Activated CD8-positive, alpha-beta T cell treated with anti-CD3 and anti-CD28 coated beads, Interleukin-2, amount 10 ng/mL, durations not matched to agents 7 days and 5 days (primary cell): ENCODE measurements at places on chromosomes 4 and X.
A peak's percentile ranks its signal among the peaks of the same experiment; 100 is the strongest.

- H3K4me1 ChIP-seq, result peaks cover 2% of the 10 kb centered on the region
- no peak overlapping the region for H3K4me3 ChIP-seq
- DNase-seq, result no peak
- no peaks in the 10 kb centered on the region for H3K36me3 ChIP-seq
- no peaks in the 10 kb centered on the region for H3K27me3 ChIP-seq
- no peak overlapping the region for H3K27ac ChIP-seq
Measured at GRCh38 chrX:18542905-18543304, 117.5 kb downstream of the CDKL5 start.

DNA sequence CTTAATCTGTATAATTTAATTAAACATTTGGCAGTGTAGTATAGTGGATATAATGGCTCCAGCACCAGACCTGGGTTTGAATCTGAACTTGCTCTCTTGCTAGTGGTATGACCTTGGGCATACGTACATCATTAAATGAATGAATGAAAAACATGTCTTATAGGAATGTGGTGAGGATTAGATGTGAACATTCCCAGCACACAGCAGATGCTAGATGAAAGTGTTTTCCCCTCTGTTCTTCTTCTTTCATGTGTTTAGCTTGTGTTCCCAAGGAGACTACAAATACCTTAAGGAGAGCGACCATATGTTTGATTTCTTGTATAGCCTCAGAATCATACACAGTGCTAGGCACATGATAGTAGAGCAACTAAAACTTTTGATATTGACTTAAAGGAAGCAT lies 56.5 kb downstream of the CT47B1 start:
- H3K4me3 ChIP-seq, result no peak overlapping the region
- peaks cover 2% of the 10 kb centered on the region for H3K27me3 ChIP-seq
- no peak overlapping the region for H3K27ac ChIP-seq
- H3K36me3 ChIP-seq, result no peaks in the 10 kb centered on the region

- no peak overlapping the region for H3K4me3 ChIP-seq
- H3K36me3 ChIP-seq, result no peaks in the 10 kb centered on the region
- H3K4me1 ChIP-seq, result no peaks in the 10 kb centered on the region
- DNase-seq, result no peak
Measured at GRCh38 chrX:36577006-36577405, 431.2 kb upstream of the FAM47C start.

GRCh38 chrX:10615931-10616774 lies 4.2 kb downstream of the MID1 start:
- H3K4me1 ChIP-seq, result peaks cover 3% of the 10 kb centered on the region
- peak; percentile 21 for DNase-seq
- H3K36me3 ChIP-seq, result no peaks in the 10 kb centered on the region
- H3K27ac ChIP-seq, result no peak overlapping the region

DNA sequence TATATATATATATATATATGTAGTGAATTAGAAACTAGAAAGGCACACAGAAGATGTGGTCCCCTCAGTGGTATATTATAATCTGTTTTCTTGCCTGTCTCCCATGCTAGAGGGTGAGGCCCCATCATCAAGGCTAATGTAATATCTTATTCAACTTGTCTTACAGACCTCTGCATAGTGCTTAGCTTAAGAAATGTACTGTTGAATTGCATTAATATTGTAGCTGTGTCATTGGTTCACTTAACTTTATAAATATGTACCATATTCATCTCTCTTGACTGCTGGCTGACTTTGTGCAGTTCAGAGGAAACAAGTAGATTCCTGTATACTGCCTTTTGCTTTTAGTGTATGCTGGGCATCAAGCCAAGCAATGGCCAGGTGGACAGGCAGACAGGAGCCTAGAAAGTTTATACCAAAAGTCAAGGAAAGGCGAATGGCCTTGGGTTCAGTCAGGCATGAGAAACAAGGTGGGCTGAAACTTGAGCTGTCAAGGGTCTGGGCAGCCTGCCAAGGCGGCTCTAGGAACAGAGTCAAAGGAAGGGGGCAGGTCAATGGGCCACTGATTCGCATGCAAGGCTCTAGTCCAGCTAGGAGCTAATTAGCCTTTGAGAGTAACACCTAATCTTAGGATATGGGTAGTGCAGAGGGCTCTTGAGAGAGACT lies 78.8 kb upstream of the LEF1 start:
- H3K4me3 ChIP-seq, result no peak overlapping the region
- no peak overlapping the region for H3K27ac ChIP-seq
- H3K4me1 ChIP-seq, result peaks cover 8% of the 10 kb centered on the region
- no peaks in the 10 kb centered on the region for H3K36me3 ChIP-seq
- H3K27me3 ChIP-seq, result no peaks in the 10 kb centered on the region

DNA sequence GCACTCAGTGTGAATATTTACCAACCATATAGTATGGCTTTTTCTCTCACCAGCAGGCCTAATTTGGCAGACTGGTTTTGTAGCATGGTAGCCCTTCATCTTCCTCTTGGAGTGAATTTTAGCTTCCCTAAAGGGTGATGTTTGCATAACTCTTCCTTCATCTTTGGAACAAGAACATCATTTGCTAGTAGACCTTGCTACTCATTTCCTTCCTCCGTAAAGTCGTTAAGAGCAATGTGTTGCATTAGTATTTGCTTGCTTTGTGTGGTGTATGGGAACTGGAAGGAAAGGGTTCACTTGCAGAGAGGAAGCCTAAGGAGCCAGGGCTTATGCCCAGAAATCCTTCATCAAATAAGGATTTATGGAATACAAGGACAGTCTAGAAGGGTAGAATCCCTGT lies 50.2 kb upstream of the PGRMC2 start:
- H3K4me1 ChIP-seq, result no peaks in the 10 kb centered on the region
- H3K4me3 ChIP-seq, result no peak overlapping the region
- H3K27ac ChIP-seq, result no peak overlapping the region
- H3K27me3 ChIP-seq, result no peaks in the 10 kb centered on the region
- DNase-seq, result no peak
- H3K36me3 ChIP-seq, result no peaks in the 10 kb centered on the region

DNA sequence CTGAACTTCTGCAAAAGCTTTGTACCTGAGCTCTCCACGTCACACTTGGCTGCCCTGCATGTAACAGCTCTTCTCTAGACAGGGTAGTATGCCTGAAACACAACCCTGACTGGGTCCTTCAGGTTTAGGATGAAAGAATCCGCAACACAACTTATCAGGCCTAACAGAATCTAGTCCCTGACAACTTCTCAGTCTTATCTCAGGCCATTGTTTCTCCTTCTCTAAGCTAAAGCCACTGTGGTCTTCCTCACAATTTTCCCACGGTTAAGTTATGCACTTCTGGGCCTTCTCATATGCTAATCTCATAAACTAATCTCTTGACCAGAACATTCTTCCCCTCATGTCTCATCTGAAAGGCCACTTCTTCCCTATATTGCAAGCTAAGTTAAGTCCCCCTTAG lies 10.8 kb upstream of the TMPRSS11B start:
- no peaks in the 10 kb centered on the region for H3K4me1 ChIP-seq
- peaks cover 2% of the 10 kb centered on the region for H3K27me3 ChIP-seq
- no peak for DNase-seq
- H3K36me3 ChIP-seq, result no peaks in the 10 kb centered on the region
- no peak overlapping the region for H3K27ac ChIP-seq
- H3K4me3 ChIP-seq, result no peak overlapping the region

DNA sequence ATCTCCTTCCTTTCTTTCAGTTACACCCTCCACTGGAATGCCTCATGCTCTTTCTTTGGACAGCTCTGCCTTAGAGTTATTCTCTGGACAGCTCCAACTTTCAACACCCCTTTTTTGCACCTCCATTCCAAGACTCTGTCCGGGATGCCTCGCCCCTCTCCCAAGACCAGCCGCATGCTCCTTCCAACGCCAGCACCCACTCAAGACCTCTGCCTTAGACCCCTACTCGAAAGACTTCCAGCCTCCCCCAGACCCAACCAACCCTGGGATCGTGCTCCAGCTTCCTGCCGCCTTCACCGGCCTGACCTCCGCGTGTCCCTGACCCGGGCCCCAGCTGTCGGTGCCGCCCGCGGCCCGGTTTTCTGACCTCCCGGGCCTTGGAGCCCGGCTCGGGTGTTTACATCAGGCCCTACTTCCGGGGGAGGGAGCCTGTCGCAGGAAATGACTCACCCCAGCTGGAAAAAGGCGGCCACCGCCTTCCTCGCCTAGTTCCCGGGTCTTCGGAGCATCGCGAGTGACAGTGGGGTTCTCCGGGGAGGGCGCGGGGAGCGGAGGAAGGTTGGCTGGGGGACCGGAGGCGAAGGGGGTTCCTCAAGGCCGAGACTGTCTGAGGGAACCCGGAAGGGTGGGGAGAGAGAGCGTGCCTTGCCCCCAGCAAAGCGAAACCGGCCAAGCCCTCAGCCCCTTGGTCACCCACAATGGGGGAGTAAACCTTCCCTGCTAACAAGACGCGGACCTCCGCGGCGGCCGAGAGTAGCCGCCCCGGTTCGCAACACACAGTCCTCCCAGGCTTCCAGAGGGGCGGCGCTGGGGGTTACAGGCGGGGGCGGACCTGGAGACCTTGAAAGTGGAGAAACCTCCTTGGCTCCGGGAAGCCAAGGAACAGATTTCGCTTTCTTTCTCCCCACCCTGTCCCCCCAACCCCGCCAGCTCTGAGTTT lies at the start of gene WDR45:
TSS of gene WDR45 (minus strand) at position 399 of the 940 bp plus-strand sequence. CDS start 1,792 bp downstream, outside the sequence.
- no peaks in the 10 kb centered on the region for H3K27me3 ChIP-seq
- peaks cover 4% of the 10 kb centered on the region for H3K36me3 ChIP-seq
- DNase-seq, result peak; percentile 82
- H3K4me1 ChIP-seq, result peaks cover 21% of the 10 kb centered on the region
